ENCODE measurements at places on chromosomes 5 and 9. TPM values are rescaled to one million over a fixed set of nuclear protein-coding genes. Genes with fewer than 3 reads are reported as not detected.
A peak's percentile ranks its signal among the peaks of the same experiment; 100 is the strongest.

GRCh38 chr9:70601000-70601951, 186.8 kb upstream of the KLF9 start:
- H3K27ac ChIP-seq = no peak overlapping the region
- H3K4me3 ChIP-seq = no peak overlapping the region
- peak; percentile 42 for DNase-seq
- no peaks in the 10 kb centered on the region for H3K27me3 ChIP-seq
- peaks cover 15% of the 10 kb centered on the region for H3K4me1 ChIP-seq
- no peaks in the 10 kb centered on the region for H3K36me3 ChIP-seq

DNA sequence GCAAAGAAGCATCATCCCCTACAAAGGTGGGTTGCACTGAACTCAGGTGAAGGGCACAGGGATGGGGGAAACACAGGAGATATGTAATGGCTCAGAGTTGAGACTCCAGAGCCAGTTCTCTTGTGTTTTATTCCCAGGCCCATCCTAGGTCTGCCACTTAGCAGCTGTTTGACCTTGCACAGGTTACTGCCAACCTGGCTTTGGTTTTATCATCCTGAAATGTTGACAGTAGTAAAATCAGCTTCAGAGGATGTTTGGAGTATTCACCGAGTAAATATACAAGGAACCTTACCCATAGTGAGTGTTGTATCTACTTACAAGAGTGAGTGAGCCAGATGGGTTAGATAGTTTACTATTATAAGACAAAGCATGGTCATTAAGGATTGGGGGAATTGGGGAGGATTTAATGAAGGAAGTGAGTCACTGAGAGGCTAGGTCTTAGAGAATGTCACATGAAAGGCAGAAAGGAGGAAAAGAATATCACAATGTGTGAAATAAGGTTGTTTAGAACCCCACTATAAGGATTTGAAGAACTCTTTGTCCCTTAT, 141.3 kb downstream of the MAN2A1 start:
- H3K27me3 ChIP-seq = no peaks in the 10 kb centered on the region
- no peak overlapping the region for H3K4me3 ChIP-seq
- H3K4me1 ChIP-seq = peaks cover 9% of the 10 kb centered on the region
- DNase-seq = no peak

GRCh38 chr5:141514330-141515133, 25.7 kb downstream of the PCDHGC5 start:
- no peaks in the 10 kb centered on the region for H3K27me3 ChIP-seq
- peaks cover 80% of the 10 kb centered on the region for H3K36me3 ChIP-seq
- peaks cover 5% of the 10 kb centered on the region for H3K4me1 ChIP-seq
- no peak overlapping the region for H3K4me3 ChIP-seq
- DNase-seq = no peak

- no peaks in the 10 kb centered on the region for H3K27me3 ChIP-seq
- no peaks in the 10 kb centered on the region for H3K36me3 ChIP-seq
- H3K4me3 ChIP-seq = no peak overlapping the region
- peak; percentile 34 for DNase-seq
- no peaks in the 10 kb centered on the region for H3K4me1 ChIP-seq
- H3K27ac ChIP-seq = no peak overlapping the region
Observed at GRCh38 chr9:5800969-5801738, 31.8 kb downstream of the ERMP1 start.

Gene SPOCK1
- total RNA-seq = 3.3 TPM

DNA sequence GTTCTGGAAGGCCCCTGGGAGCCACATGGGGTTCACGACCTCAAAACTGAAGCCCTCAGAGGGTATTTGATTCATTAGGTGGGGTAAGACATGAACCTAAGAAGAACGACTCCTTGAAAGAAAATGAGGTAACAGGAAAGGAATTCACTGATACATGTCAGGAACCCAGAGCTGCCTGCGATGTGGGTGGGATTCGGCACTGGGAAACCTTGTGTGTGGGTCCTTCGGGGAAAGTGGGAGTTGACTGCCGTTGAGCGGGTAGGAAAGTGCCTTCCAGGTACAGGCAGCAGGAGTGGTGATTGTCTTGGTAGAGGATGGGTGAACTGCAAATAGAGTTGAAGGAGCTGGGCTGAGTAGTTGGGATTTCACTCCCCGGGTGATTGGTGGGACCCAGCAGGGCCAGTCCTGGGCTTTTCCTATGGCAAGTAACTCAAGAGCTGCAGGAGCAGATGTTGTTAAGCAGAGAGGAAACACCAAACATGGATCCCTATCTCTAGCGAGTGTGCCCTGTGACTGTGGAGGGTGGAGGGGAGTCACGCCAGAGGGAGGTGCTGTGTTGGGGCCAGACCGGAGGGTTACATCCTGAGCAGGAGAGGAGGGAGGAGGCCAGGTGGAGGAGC, 30.8 kb downstream of the ANKRD33B start:
- no peaks in the 10 kb centered on the region for H3K27me3 ChIP-seq
- H3K36me3 ChIP-seq = peaks cover 12% of the 10 kb centered on the region
- H3K4me3 ChIP-seq = peak overlapping the region; percentile 11
- H3K27ac ChIP-seq = peak overlapping the region; percentile 85

Gene PJA2
- 81.0 TPM for total RNA-seq

Gene MEIKIN
- not detected for total RNA-seq

DNA sequence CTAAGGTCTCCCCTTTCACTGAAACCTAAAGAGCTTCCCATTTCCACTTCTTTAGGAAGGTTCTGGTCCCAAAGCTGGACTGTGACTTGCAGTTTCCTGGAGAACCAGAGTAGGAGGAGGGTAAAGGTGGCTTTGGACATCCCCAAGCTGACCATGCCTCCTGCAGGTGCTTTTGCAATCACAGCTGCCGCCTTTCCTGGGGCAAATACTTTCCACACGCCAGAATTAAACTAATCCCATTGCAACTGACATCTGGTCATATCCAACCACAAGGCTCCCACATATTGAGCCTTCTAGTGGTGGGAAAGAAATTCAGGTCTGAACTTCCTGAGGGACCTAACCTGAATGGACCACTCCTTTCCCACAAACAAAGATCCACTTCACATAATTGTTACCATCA, 92.7 kb downstream of the NRG2 start:
- H3K27ac ChIP-seq = no peak overlapping the region
- no peak overlapping the region for H3K4me3 ChIP-seq
- no peaks in the 10 kb centered on the region for H3K4me1 ChIP-seq
- DNase-seq = no peak

Gene PCDHB4
- not detected for total RNA-seq

Gene HK3
- total RNA-seq = 1.5 TPM

Gene RNF183
- 1.5 TPM for total RNA-seq

DNA sequence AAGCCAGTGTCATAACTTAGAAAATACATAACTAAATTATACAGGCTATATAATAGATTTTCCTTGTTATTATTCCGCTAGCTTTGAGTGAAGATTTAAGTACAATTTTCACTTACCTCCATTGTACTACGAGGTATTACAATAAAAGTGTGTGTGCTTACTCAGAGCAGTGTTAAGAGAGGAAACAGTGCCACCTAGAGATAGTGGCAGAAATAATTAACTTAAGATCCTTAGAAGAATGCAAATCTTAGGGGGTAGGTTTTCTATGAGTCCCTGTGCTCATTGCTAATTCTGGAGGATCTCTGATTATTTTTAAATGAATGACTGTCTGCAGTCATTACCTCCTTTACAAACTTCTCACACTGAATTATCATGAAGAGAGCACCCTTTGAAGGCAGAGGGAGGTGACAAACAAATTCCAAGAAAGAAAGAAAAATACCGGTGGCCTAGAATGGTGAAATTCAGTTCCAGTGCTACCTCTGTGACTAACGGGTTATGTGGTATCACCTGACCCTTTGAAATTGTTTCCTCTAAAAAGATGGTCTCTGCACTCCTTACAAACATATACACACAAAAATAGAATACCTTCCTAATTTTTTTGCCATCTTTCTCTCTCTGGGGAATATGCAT, 379.8 kb downstream of the TRIM36 start:
- no peaks in the 10 kb centered on the region for H3K27me3 ChIP-seq
- no peak for DNase-seq
- H3K4me3 ChIP-seq = no peak overlapping the region
- no peak overlapping the region for H3K27ac ChIP-seq
- H3K36me3 ChIP-seq = no peaks in the 10 kb centered on the region

Gene FGF18
- 0.61 TPM for total RNA-seq

DNA sequence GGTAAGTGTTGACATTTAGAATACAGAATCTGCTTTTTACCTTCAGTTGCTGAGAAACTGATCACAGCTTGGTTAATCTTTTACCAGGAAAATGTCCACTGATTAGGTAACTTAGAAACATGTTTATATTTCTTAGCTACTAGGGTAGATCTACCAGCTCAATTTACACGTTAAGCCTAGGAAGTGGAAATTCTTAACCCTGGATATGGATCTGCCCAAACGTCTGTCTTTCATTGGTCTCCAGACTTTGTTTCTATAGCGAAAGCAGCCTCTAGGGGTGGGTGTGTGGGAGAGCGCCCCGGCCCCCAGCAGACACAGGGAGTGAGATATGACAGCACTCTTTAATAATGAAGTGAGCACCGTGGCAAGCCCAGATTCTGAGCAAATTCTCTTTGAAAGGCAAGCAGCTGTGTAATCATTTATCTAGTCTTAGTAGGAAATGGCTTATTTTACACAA, 141.6 kb upstream of the ZNF608 start:
- peak; percentile 70 for DNase-seq
- peak overlapping the region; percentile 88 for H3K27ac ChIP-seq
- H3K27me3 ChIP-seq = no peaks in the 10 kb centered on the region
- peaks cover 6% of the 10 kb centered on the region for H3K36me3 ChIP-seq
- peak overlapping the region; percentile 55 for H3K4me3 ChIP-seq

DNA sequence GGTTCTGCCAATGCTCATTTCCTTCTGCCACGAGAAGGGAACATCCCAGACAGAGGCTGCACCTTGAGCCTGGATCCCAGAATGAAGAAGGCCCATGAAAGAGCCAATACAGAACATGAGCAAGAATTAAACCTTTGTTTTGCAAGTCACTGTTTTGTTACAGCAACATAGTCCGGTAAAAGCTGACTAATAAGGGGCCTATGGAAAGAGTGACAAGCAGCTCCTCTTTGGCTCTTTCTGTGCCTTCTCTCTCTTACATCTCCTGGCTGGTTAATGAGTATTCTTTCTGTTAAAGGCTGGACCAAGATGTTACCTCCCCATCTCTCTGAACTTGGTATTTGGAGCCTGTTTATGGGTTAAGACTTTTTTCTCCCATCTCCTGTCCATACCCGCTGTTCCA, 10.8 kb downstream of the GFRA3 start:
- no peaks in the 10 kb centered on the region for H3K36me3 ChIP-seq
- H3K27ac ChIP-seq = no peak overlapping the region
- H3K27me3 ChIP-seq = peaks cover 53% of the 10 kb centered on the region

Gene RNF14
- 32.2 TPM for total RNA-seq

- H3K36me3 ChIP-seq = no peaks in the 10 kb centered on the region
- no peak overlapping the region for H3K27ac ChIP-seq
- no peak overlapping the region for H3K4me3 ChIP-seq
Observed at GRCh38 chr9:16277471-16277960, 593.0 kb downstream of the BNC2 start.

GRCh38 chr5:10482791-10483530, 41.3 kb downstream of the ROPN1L start:
- DNase-seq = no peak
- peaks cover 5% of the 10 kb centered on the region for H3K27me3 ChIP-seq
- H3K4me1 ChIP-seq = peaks cover 11% of the 10 kb centered on the region
- no peak overlapping the region for H3K27ac ChIP-seq
- no peaks in the 10 kb centered on the region for H3K36me3 ChIP-seq

GRCh38 chr5:171863935-171864334, 78.3 kb downstream of the SMIM23 start:
- DNase-seq = no peak
- H3K27me3 ChIP-seq = no peaks in the 10 kb centered on the region
- H3K36me3 ChIP-seq = peaks cover 6% of the 10 kb centered on the region
- no peak overlapping the region for H3K27ac ChIP-seq

- no peaks in the 10 kb centered on the region for H3K4me1 ChIP-seq
- no peaks in the 10 kb centered on the region for H3K27me3 ChIP-seq
- H3K36me3 ChIP-seq = peaks cover 6% of the 10 kb centered on the region
- no peak overlapping the region for H3K4me3 ChIP-seq
- no peak overlapping the region for H3K27ac ChIP-seq
Observed at GRCh38 chr9:93488244-93488643, 34.9 kb upstream of the FAM120AOS start.

DNA sequence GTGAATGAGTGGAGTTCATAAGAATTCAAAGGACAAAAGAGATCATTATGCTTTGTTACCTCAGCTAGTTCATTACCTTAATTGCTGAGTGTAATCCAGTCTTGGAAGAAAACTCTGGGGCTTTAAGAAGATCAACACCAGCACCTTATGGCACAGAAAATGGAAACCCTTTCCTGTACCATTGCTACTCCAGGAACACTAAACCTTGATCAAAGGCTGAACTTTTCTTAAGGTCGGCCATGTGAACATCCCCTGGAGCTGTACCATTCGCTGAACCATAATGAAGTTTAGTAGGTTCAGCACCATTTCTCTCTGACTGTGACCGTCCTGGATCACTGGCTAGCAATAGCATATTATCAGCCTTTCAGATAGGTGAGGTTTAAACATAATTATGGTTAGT, 97.4 kb downstream of the PBX3 start:
- H3K27me3 ChIP-seq = no peaks in the 10 kb centered on the region
- no peak overlapping the region for H3K4me3 ChIP-seq
- no peak for DNase-seq

- no peak overlapping the region for H3K4me3 ChIP-seq
- no peaks in the 10 kb centered on the region for H3K4me1 ChIP-seq
- no peaks in the 10 kb centered on the region for H3K36me3 ChIP-seq
- DNase-seq = no peak
Observed at GRCh38 chr9:2043881-2044462, 28.8 kb downstream of the SMARCA2 start.

DNA sequence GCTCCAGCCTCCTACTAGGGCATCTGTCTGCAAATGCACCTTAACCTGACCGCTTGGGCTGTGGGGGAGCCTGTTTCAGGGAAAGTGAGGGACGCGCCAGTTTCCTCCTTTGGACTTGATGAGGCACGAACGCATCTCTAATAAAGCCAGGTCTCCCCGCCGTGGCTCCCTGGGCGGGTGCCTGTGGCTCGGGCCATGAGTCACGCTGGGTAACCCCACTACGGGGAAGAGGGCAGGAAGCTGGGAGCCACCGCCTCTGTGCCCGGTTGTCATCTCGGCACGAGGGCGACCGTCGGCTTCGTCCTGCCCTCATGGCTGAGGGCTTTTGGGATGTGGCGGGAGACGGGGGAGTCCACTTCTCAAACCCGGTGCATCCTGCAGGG, 12.1 kb downstream of the NOTCH1 start:
- no peaks in the 10 kb centered on the region for H3K36me3 ChIP-seq
- DNase-seq = no peak
- H3K27me3 ChIP-seq = no peaks in the 10 kb centered on the region
- H3K27ac ChIP-seq = no peak overlapping the region
- H3K4me1 ChIP-seq = peaks cover under 1% of the 10 kb centered on the region
- no peak overlapping the region for H3K4me3 ChIP-seq

DNA sequence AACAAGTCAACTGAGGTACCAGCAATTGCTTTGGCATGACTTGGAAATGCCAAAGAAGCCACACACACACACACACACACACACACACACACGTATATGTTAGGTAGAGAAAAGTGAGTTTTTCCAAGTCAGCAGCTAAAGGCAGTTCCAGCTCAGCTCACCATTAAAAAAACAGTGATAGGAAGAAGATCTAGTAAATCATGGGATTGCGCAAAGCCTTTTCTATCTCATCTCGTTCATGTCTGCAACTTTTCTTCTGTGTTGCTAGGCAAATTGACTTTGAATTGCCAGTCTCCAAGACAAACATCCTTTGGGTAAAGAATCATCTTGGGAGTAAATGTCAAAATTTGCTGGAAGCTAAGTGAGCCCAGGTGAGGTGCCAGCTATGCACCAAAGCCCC, 500.1 kb downstream of the ENC1 start:
- no peaks in the 10 kb centered on the region for H3K36me3 ChIP-seq
- peaks cover 14% of the 10 kb centered on the region for H3K27me3 ChIP-seq
- H3K4me1 ChIP-seq = peaks cover 7% of the 10 kb centered on the region
- H3K27ac ChIP-seq = no peak overlapping the region
- no peak overlapping the region for H3K4me3 ChIP-seq

All from Calu3 (cell line).